Subcutaneous preadipocyte (primary cell): ENCODE measurements at places on chromosomes 2 and 18. TPM values are rescaled to one million over a fixed set of nuclear protein-coding genes. Genes with fewer than 3 reads are reported as not detected.

TTR gene
- not detected in 2 replicates for total RNA-seq

AQP4 gene
- total RNA-seq: not detected in 2 replicates

SNED1 gene
- total RNA-seq: 154 and 391 TPM in 2 replicates

SFT2D3 gene
- 3.3 and 4.5 TPM in 2 replicates for total RNA-seq

CYP27A1 gene
- total RNA-seq: 0.98 and 3.7 TPM in 2 replicates

ANKRD44 gene
- 4.4 and 16.4 TPM in 2 replicates for total RNA-seq

LRATD1 gene
- total RNA-seq: 0.37 and 1.2 TPM in 2 replicates

DSG1 gene
- not detected in 2 replicates for total RNA-seq

POTEF gene
- total RNA-seq: not detected in 2 replicates

NTSR2 gene
- total RNA-seq: not detected in 2 replicates

NXPH2 gene
- total RNA-seq: not detected in 2 replicates

TOGARAM2 gene
- total RNA-seq: under 0.01 and 0.37 TPM in 2 replicates

CCDC102B gene
- total RNA-seq: 7.3 and 9.8 TPM in 2 replicates

CRYGD gene
- total RNA-seq: not detected in 2 replicates

KIF1A gene
- total RNA-seq: not detected in 2 replicates

DRC1 gene
- total RNA-seq: not detected in 2 replicates

CD8B gene
- not detected in 2 replicates for total RNA-seq

OXER1 gene
- total RNA-seq: not detected in 2 replicates

DYNAP gene
- total RNA-seq: 0.20 TPM in 1 of 2 replicates, not detected in the other

EGR4 gene
- total RNA-seq: not detected in 2 replicates

RTP5 gene
- not detected in 2 replicates for total RNA-seq

LHCGR gene
- total RNA-seq: not detected in 2 replicates

SRD5A2 gene
- total RNA-seq: under 0.01 TPM in 1 of 2 replicates, not detected in the other

SLC16A14 gene
- total RNA-seq: under 0.01 and 0.20 TPM in 2 replicates

DHRS9 gene
- not detected in 2 replicates for total RNA-seq

LIMS4 gene
- total RNA-seq: 1.5 and 3.9 TPM in 2 replicates

ERMN gene
- not detected in 2 replicates for total RNA-seq

ACTG2 gene
- total RNA-seq: 0.73 TPM in 1 of 2 replicates, not detected in the other

CFAP53 gene
- 0.20 and 0.37 TPM in 2 replicates for total RNA-seq

UNC50 gene
- 23.9 and 25.7 TPM in 2 replicates for total RNA-seq

LDLRAD4 gene
- 0.39 and 0.73 TPM in 2 replicates for total RNA-seq

FZD7 gene
- total RNA-seq: 5.1 and 7.0 TPM in 2 replicates

SOX11 gene
- total RNA-seq: not detected in 2 replicates

BIN1 gene
- total RNA-seq: 88.9 and 100 TPM in 2 replicates

RAX gene
- not detected in 2 replicates for total RNA-seq

THOC1 gene
- 43.0 and 52.4 TPM in 2 replicates for total RNA-seq
